Renal pelvis (tissue), 12 donors: ENCODE measurements at places on chromosomes 7 and 10.

GRCh38 chr10:4129866-4130477 lies 345.0 kb upstream of the KLF6 start:
- DNase-seq, result no peak

- DNase-seq, result no peak
Observed at GRCh38 chr7:148935451-148935850, 51.4 kb upstream of the EZH2 start.

DNA sequence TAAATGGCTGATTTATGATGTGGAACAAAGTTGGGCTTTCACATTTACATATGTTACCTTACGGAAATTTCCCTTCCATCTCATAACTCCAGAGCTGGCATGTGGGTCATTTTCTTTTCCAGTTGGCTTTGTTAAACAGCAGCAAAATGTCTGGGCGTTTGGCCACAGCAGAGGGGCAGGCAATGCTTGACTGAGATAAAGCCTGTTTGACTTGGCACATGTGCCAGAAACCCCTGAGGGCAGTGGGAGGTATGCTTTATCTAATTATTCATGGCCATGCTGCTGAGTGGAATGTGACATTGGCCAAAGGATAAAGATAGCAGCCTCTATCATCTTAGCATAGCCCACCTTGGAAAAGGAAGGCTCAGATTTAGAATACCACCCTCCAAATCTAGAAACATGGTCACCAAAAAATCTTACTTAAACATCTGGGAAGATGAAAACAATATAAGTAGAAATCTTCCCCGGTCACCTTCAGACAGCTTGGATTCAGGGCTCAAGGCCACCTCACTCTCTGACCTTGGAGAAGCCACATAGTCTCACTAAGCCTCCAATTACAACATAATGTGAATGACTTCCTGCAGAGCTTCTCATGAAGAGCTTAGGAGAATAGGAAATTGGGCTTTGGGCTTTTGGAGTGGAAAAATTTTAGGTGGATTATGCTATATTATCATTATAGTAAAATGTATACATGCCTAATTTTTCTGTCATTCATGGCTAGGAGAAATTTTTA lies 101.5 kb downstream of the GRM3 start:
- DNase-seq, result no peak

GRCh38 chr10:91932737-91933136 lies 9.2 kb downstream of the BTAF1 start:
- DNase-seq, result no peak

DNA sequence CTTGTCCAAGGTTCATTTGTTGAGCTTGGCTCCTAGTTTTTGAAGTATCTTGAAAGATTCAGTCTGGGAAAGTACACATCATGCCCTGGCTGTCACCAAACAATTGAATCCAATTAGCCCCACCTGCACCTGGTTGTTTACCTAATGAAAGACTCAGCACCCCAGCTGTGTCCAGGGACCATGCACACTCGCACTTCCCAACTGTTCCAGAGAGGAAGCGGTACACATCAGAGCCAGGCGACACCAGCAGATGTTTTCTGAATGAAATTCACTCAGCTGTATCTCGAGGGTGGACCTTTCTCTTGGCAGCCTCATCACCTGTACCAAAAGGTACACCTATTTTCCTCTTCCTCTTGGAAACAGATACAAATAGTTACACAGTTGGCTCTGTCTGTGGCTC lies 216.4 kb upstream of the LRGUK start:
- no peak for DNase-seq

DNA sequence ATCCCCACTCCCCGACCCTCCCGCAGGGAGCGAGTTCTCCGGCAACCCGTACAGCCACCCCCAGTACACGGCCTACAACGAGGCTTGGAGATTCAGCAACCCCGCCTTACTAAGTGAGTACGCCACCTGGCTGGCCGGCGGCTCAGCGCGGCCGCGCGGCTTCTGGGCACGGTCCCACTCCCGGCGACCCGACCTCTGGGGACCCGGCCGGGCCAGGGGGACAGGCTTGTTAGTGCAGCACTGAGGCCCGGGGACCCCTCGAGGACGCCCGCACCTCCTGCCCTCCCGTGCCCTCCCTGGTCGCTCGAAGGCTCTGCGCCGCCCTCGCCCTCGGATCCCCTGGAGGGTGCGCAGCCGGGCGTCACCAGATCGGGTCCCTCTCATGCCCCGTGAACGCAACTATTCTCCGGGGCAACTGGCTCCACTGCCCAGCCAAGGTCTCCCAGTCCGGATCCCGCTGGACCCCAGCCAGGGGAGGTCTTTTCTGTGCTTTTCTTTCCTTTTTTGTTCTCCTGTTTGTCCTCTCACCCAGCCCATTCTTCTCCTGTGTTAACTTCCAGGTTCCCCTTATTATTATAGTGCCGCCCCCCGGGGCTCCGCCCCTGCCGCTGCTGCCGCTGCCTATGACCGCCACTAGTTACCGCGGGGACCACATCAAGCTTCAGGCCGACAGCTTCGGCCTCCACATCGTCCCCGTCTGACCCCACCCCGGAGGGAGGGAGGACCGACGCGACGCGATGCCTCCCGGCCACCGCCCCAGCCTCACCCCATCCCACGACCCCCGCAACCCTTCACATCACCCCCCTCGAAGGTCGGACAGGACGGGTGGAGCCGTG lies 81.8 kb downstream of the PAX2 start:
- DNase-seq, result no peak

- peak; percentile 34 for DNase-seq
Observed at GRCh38 chr10:96720422-96721206, at the start of gene PIK3AP1. PIK3AP1 (minus strand) TSS chr10:96720514; CDS start chr10:96720394, 120 bp downstream.
